Stimulated activated CD4-positive, alpha-beta T cell treated with anti-CD3 and anti-CD28 coated beads, Interleukin-1b, Interleukin-23, amount 100 ng/mL, for 1 hour (primary cell): ENCODE measurements at places on chromosomes 1 and 21.
A peak's percentile ranks its signal among the peaks of the same experiment; 100 is the strongest.

GRCh38 chr1:150730130-150730721, 9.5 kb upstream of the HORMAD1 start:
- no peak for DNase-seq

DNA sequence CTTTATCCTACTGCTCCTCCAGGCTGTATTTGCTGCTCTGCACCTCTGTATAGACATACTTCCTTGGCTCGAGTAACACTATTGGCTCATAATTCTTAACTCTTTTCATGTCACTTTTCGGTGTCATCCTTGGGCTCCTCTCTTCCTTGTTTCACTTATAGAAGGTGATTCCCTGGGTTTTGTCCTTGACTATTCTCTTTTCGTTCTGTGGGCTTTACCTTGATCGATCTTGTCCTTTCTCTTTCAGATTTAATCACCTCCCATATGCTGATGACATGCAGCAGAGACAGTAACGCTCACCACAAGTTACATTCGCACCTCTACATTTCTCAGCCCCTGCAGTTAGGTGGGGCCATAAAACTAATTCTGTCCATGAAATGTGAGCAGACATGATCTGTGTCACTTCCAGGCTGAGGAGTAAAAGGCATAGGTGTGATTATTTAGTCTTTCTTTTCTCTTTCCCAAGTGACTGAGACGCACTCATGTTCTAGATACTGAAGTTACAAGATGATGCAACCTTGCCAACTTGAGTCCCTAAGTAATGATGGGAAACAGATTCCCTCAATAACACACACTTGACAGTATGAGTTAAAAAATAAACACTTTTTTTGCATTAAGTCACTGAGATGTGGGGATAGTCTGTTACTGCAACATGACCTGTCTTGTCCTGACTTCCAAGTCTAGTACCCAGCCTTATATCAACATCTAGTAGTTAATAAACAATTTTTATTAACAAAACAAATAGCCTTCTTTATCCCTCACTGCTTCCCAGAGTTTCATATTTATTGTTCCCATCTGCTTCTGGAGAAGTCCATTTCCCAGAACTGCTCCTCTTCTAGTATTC, 49.9 kb upstream of the HAO2 start:
- DNase-seq = no peak

DNA sequence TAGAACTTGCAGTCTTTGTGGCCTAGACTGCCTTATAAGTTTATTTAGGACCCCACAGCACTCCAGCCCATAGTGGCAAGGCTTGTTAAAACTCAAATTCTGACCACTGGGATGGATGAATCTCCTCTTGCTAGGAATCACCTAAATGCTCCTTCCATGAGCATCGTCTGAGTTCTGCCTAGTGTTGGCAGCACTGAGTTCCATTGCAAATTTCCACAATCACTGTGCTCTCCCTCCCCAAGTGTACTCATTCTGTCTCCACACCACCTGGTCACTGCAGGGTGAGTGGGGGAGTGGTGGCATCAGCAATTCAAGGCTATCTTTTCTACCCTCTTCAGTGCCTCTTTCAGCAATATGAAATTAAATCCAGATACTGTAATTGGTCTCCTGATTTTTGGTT, 46.7 kb upstream of the PTBP2 start:
- DNase-seq = no peak

DNA sequence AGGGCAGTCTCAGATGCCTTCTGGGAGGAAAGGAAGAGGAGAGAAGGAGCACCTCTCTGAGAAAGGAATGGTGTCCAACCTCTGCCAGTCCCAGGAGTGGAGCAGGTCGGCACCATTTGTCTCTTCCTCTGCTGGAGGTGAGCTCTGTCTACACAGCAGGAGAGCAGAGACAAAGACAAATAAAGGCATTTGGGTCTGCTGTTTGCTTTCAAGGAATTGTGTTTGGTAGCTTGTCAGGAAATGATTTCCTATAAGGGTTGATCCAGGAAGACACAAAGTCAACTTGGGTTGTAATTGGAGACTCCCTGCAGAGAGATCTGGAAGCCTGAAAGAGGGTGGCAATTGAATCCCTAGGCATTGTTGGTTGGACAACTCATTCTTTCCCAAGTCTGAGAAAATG, 34.5 kb upstream of the PLXNA2 start:
- no peak for DNase-seq

DNA sequence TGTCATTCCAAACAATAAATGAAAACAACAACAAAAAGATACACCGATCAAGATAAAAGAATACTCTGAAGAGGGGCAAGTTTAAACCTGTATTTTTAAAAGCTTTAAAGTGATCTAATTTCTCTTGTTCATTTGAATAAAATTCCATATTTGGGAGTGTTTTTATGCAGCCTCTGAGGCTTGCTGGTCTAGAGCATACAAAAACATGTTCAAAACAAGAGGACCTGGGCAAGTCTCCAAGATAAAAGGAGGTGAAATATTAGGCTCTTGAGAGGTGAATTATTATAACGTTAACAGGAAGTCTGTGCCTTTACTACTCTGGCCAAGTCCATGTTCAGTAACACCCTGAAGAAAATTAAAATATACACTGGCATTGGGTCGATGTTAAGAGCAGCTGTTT, 20.1 kb downstream of the URB1 start:
- no peak for DNase-seq

DNA sequence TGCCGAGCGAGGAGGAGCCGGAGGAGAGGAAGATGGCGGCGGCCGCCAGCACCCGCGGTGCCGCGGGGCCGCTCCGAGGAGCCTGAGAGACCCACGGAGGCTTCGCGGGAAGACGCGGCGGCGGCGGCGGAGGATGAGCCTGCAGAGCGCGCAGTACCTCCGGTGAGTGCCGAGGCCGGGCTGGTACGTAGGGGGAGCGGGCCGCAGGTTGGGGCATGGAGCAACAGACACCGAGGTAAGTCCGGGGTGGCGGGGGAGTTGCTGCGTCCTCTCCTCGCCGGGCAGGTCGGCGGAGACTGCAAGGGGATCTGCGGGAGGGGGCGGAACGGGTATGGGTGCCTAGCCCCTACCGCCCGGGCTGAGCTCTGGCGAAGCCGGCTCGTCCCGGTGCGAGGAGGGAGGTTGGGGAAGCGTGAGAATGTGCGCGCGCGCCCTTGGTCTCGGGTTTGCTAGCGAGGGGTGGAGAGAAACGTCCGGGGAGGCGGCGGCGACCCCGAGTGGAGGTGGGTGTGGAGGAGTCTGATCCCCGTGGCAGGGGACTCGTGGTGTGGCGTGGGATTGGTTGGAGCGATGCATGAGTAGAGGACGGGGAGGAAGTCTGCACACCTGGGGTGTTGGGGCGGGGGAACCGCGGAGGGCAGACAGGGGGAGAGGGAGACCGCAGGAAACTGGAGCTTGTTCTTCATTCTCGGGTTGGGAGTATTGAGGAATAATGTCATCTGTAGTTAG, at the start of gene SMG7:
Gene SMG7, plus strand, starts transcription at position 12 of the 729 bp plus-strand sequence. Its CDS starts 122 bp downstream, at position 134.
- DNase-seq = peak; percentile 21

GRCh38 chr1:63621698-63622097, 28.5 kb downstream of the PGM1 start:
- no peak for DNase-seq

DNA sequence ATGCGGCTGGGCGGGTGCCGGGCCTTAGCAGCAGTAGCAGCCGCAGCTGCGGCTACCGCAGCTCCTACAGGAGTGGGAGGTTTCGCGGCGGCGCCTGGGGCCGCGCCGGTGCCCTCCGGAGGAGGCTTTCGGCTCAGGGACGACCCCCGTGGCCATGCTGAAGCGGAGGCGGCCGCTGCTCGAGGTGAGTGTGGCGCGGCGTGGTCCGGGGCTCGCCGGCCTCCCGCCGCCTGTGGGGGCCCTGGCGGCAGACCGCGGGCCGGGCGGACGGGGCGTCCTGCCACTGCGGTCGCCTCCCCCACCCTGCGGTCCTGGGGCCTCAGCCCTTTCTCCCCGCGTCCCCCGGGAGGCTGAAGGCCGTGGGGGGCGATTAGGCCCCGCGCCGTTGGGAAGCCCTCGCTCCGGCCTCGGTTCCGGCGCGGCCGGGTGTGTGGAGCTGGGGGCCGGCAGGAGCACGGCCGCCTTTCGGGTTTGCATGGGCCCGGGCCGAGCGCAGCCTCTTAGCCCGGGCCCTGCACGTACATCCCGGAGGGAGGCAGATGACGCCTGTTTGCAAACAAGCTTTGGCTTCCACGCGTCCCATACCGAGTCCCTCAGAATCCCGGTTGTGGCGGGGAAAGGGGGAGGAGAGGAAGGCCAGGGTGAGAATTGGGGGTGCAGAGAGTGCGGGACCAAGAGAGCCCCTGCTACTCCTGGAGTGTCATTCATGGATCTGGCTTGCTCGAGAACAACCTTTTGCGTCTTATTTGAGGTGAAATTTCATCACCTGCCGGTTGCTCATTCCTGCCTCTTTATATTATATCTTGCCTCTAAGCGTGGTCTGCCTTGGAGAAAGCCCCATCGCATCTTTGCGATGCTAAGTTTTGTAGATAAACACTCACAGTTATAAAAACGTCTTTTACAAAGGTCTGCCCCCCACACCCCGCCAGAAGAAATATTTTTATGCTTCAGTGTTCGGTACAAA, 613 bp downstream of the ZFYVE9 start:
- no peak for DNase-seq

GRCh38 chr1:156882543-156882942, 11.0 kb upstream of the PEAR1 start:
- no peak for DNase-seq

DNA sequence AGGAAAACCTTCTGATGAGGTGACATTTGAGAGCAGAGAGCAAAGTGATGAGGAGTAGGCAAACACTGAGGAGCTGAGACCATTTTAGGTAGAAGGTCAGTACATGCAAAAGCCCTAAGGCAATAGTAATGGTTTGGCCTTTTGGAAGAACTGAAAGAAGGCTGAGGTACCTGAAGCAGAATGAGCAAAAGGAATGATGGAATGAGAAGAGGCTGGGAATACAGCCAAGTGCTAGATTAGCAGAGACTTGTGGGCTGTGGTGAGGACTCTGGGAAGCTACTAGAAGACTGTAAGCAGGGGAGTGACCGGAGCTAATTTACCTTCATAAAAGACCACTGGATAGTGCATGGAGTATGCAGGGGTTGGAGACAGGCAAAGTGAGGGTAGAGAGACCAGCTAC, 77.9 kb downstream of the GFI1 start:
- DNase-seq = no peak

DNA sequence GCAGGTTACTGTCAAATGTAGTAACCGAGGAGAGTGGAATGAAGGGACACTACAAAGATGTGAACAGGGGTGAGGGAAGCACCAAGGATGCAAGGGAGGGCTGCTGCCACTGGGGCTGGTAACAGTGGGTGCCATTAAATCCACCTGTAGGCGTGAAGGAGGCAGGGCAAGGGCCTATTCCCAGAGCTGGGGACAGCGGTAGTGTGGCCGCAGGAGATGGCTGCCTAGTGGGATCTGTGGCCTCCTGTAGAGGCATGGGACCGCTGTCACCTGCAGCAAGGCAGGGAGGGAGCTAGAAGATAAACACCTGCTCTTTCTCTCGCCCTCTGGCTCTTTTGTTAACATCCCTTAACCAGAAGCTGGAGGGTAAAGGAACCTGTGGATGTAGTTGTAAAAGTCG, 80.5 kb upstream of the CNIH3 start:
- DNase-seq = no peak

- no peak for DNase-seq
Measured at GRCh38 chr1:230976825-230977747, 1.6 kb downstream of the TTC13 start.

- DNase-seq = no peak
Measured at GRCh38 chr21:45479691-45480675, 62.3 kb downstream of the SLC19A1 start.

- DNase-seq = no peak
Measured at GRCh38 chr1:244192325-244192724, 141.2 kb downstream of the ZBTB18 start.

GRCh38 chr21:45356653-45357435, 48.1 kb upstream of the COL18A1 start:
- DNase-seq = no peak

- DNase-seq = no peak
Measured at GRCh38 chr1:245656189-245656717, 501.5 kb downstream of the KIF26B start.

DNA sequence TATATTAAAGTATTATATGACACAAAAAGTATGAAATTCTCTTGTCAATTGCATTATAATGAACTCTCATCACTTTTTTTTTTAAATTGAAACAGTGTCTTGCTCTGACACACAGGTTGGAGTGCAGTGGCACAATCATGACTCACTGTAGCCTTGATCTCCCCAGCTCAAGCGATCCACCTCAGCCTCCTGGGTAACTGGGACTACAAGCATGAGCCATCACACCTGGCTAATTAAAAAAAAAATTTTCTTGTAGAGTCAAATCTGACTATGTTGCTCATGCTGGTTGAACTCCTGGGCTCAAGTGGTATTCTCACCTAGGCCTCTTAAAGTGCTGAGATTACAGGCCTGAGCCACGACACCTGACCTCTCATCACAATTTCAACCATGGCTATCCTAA, 259.3 kb downstream of the S1PR1 start:
- no peak for DNase-seq

DNA sequence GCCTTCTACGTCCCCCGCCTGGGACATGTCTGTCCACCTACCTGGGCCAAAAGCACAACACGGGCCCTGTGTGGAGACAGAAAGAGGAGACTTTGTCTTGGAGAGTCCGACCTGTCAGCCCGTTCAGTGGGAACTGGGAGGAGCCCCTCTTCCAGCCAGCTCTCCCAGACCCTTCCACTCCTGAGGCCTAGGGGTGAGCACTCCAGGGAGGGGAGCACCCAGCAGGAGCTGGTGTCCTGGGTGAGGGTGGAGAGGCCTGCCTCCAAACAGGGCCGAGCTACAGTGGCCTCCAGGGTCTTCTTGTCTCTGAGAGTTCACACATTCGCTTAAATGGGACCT, 546 bp downstream of the SPOCD1 start:
- no peak for DNase-seq

DNA sequence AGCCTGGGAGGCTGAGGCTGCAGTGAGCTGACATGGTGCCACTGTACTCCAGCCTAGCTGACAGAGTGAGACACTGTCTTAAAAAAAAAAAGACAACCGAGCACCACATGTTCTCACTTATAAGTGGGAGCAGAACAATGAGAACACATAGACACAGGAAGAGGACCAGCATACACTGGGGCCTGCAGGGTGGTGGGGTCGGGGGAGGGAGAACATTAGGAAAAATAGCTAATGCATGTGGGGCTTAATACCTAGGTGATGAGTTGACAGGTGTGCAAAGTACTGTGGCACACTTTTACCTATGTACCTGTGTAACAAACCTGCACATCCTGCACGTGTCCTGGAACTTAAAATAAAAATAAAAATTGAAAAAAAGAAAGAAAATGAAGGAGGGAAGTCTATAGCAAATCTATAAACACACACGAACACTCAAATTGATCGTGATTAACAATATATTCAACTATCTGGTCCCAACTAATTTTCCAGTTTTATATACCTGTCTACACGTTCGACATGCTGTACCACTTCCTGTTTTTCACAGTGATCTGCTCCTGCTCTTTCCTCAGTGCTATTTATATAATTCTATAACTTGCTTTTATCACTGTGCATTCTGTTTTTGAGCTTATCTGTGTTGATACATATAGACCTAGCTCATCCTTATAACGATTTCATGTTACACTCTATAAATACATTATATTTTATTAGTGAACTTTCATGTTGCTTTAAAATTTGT, 27.2 kb downstream of the AK5 start:
- DNase-seq = no peak
